ENCODE measurements at places on chromosomes 12 and 14.

DNA sequence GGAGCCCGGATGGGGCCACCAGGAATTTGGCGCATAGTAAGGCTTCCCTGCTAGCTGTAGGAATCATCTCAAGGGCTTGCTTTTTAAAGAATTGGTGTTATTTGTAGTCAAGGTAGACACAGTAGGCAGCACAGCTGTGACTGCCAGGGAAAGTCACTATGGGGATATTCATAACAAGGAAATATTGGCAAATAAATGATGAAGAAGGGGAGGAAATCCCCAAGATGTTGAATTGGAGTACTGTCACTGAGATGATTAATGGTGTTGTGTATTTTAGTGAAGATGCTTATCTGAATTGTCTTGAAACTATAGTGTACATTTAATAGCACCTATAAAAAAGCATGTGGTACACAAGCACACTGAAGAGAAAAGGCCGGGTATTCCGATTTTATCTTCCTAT, 118.9 kb downstream of the NPAS3 start:
- DNase-seq, result no peak

DNA sequence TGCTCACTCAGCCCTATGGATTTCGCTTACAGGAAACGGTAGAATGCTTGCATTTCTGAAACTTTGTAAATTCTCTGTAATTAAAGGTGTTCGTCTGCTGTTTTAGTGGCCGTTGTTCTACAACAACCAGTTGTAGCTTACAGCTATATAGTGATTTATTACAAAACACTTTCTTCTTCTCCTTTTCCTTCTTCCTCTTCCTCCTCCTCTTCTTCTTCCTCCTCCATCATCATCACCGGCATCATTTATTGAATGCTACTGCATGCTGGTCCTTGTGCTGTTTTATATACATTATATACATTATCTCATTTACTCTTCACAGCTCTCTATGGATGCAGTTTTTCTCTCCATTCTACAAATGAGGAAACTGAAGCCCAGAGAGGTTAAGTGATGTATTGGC, 6.4 kb downstream of the ETV6 start:
- no peak for DNase-seq

DNA sequence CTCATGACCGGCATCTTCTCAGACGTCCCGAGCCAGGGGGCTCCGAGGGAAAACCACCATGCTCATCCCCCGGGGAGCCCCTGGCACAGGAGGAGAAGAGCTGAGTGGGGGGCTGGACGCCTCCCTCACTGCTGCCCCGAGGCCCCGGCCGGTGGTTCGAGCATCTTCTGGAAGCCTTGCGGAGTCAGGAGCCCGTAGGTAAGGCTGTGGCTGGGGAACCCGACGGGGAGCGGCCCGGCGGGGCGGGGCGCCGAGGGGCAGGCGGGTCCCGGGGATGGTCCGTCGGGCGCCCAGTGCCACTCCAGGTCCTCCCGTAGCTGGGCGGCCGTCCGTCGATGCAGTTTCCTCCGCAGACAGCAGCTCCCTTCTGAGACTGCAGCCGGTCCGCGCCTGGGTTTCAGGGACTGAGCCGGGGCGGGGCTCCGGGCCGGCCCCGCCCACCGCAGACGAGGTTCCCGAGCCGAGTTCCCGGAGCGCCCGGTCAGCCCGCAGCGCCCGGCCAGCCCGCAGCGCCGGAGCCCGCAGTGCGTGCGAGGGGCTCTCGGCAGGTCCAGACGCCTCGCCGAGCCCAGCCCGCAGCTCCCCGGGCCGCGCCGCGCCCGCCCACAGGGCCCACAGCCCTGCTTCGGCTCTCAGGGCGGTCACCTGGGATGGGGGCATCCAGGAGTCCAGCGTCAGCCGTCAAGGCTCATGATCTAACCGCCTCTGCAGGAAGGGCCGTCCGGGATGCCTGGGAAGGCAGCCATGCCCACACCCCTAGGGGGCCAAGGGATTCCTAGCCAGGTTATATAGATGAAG, at the start of gene PGF:
TSS of gene PGF (minus strand) at position 369 of the 798 bp plus-strand sequence. CDS start at position 14, 355 bp downstream.
- peak; percentile 33 for DNase-seq

- DNase-seq, result no peak
These were observed 375.5 kb downstream of the ALG10 start for GRCh38 chr12:34397591-34398365.

DNA sequence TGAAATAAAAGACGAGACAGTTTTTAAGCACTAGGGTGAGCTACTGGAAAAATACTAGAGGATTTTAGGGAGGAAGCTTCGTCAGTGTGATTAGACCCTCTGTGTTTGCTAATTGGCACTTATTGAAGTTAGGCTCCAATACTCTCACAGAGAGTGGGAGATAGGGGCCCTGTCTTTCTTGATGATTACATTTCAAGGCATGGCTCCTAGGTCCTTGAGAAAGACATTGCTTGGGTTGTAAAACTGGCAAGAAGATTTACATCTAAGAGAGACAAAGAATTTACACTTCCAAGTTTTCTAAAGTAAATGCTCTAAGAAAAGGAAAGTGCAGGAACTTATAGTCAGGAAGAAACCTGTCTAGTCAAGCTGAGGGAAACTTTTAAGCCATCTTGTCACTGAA, 183.2 kb downstream of the C12orf50 start:
- no peak for DNase-seq

DNA sequence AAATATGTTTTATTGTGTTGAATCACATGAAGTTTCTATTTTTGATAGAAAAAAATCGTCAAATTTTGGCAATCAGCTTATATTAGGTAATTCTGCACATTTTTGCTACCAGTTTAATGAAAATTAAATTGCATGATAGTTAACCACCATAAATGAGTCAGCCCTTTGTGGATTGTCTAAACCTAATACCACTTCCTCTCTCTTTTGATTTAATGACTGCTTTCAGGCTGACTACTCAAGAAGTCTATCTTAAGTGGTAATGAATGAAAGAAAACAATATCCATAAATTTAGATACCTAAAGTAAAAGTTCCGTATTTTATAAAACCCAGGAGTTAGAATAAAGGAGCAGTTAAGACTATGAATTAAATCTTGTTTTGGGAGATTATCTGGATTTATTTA, 450.5 kb downstream of the TMEM117 start:
- no peak for DNase-seq

DNA sequence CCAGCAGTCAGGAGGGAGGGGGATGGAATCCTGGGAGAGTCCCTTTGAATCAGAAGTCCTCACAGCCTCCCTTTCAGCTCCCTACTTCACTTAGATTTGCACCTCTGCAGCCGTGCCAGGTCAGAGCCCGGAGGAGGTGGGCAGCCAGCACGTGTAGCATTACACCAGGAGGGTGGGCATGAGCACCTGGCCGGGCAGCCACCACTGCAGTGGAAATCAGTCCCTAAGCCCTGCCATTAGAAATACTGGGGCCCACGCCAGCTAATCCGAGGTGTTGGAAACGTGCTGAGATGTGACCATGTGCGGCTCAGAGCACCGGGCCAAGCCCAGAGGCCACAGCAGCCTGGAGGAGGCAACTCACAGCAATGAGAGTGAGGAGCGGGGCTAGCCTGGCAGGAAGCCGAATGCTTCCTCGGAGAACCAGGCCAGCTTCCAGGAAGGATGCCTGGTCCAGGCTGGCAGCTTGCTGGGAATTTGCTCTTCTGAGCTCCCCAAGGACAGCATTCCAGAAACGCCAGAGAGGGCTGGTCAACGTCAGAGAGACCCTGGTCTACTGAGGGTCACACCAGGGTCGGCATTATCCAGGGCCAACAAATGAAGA, 9.4 kb upstream of the CACNA2D4 start:
- no peak for DNase-seq

- DNase-seq, result no peak
These were observed 287.7 kb upstream of the RTL1 start for GRCh38 chr14:101191101-101191720.
